ENCODE measurements at places on chromosomes 5 and 9. TPM values are rescaled to one million over a fixed set of nuclear protein-coding genes. Genes with fewer than 3 reads are reported as not detected.

Gene TRIM36
- total RNA-seq: 0.22 TPM

Gene LPCAT1
- 35.0 TPM for total RNA-seq

Gene PCDHB1
- not detected for total RNA-seq

Gene ISL1
- total RNA-seq: not detected

Gene CCDC180
- 33.0 TPM for total RNA-seq

Gene RARS1
- total RNA-seq: 87.9 TPM

GRCh38 chr5:67141644-67142043, 55.0 kb downstream of the CD180 start:
- DNase-seq: no peak
- no peaks in the 10 kb centered on the region for H3K4me1 ChIP-seq
- no peaks in the 10 kb centered on the region for H3K27me3 ChIP-seq
- H3K4me3 ChIP-seq: no peak overlapping the region
- no peak overlapping the region for H3K27ac ChIP-seq

DNA sequence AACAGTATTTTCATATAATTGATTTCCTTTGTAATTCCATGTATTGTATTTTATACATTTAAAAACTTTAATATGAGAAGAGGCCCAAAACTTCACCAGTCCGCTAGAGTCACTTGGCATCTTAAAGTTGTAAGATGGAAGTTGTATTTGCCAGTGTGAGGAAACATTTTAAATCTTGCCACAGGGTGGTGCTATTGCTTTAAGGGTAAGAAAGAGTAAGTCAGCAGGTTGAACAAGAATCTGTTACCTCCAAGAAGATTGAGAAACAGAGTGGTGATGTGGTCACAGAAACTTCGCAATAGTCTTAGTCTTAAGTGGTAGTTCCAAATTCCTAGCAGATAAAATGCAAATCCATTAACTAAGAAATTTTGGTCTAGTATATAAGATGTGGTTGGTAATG, 39.8 kb upstream of the RANBP6 start:
- no peak overlapping the region for H3K27ac ChIP-seq
- no peak overlapping the region for H3K4me3 ChIP-seq
- no peaks in the 10 kb centered on the region for H3K4me1 ChIP-seq
- peak; percentile 34 for DNase-seq
- no peaks in the 10 kb centered on the region for H3K27me3 ChIP-seq
- H3K36me3 ChIP-seq: no peaks in the 10 kb centered on the region

GRCh38 chr9:107734256-107735013, 244.9 kb upstream of the KLF4 start:
- DNase-seq: peak; percentile 12
- H3K27ac ChIP-seq: peak overlapping the region; percentile 52
- H3K4me1 ChIP-seq: peaks cover 33% of the 10 kb centered on the region

DNA sequence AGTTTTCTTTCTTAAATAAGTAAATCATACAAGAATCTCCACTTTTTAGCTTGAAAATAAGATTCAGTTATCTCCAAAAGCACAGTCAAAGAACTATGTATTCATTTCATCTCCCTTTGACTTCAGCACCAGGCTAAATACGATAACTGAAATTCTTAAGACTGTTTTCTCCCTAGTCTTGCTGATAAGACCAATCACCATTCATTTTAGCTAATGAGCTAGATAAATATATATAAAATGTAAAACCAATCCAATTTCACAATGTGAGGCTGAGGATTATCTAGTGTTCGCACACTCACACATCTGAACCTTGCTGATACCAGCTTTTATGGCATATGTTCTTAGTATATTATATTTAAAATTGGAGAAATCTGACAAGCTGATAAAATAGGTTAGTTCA, 17.3 kb upstream of the ZNF622 start:
- no peak overlapping the region for H3K27ac ChIP-seq
- no peaks in the 10 kb centered on the region for H3K4me1 ChIP-seq
- DNase-seq: no peak

DNA sequence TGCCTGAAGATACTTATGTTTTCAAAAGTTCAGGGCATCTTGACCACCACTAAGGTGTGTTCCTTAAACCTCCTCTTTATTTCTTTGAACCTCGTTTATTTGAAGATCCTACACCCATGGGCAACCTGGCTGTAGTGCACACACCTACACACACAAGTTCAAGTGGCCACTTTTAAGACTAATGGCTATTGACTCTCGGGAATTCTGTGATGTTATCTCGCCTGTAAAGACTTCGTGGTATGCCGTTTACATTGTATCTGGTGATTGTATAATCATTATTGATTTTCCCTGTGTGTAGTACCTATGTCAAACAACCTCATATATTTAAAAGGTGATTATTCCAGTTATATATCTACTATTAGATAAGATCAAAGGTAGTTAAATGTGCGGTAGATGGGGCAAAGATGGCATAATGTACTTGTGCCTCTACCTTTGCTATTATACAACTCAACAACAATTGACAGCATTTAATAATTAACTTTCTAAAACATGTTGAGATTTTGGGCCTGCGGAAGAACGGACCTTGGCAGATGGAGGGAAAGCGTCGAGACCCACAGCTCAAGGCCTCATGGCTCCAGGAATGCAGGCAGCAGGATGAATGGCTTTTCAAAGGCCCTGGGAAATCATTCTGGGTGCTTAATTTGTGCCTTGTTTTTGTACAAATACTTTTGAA, 51.4 kb upstream of the IRX2 start:
- no peaks in the 10 kb centered on the region for H3K36me3 ChIP-seq
- H3K27me3 ChIP-seq: no peaks in the 10 kb centered on the region
- H3K27ac ChIP-seq: no peak overlapping the region
- no peak overlapping the region for H3K4me3 ChIP-seq
- no peak for DNase-seq
- no peaks in the 10 kb centered on the region for H3K4me1 ChIP-seq

- H3K27ac ChIP-seq: peak overlapping the region; percentile 96
- peaks cover 45% of the 10 kb centered on the region for H3K36me3 ChIP-seq
- H3K4me1 ChIP-seq: peaks cover 11% of the 10 kb centered on the region
- peak overlapping the region; percentile 97 for H3K4me3 ChIP-seq
- DNase-seq: no peak
Observed at GRCh38 chr9:97855486-97855875, 2.5 kb downstream of the FOXE1 start.
